ENCODE measurements at places on chromosomes 13 and 19.

DNA sequence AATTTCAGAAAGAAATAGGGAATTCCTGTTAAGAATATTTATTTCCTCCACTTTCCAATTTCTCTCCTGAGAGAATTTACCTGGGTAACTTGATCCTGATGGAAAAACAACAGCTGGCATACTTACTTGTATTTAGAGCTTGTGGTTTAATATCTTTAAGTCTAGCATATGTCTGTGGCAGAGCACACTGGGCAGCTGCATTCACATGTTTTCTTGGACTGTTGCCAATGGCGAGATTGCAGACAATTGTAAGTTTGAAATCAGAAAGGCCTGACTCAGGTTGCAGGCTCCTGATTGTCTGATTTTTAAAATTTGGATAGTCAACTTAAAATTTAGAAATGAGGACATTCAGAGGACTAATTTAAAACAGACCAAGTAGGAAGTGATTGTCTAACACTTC lies 66.9 kb downstream of the NHLRC3 start:
- DNase-seq, result peak; percentile 28

- DNase-seq, result no peak
Measured at GRCh38 chr13:45918597-45918996, 67.0 kb upstream of the SIAH3 start.

GRCh38 chr13:93309886-93310523 lies 83.4 kb downstream of the GPC6 start:
- no peak for DNase-seq

DNA sequence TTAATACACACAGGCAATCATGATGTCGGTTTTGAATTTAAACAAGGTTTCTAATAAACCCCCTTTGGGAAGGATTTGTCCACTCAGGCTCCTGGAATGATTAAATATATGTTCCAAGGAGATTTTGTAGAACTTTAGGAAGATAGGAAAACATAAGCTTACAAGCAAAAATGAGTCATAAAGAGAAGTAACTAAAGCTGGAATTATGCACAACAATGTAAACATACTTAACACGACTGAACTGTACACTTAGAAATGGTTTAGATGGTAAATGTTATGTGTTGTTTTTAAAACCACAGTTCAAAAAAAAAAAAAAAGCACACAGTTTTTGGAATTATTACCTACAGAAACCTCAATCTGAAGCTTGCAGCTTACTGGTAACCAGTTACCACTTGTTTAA lies 304.4 kb downstream of the NALCN start:
- DNase-seq, result no peak

- no peak for DNase-seq
Measured at GRCh38 chr19:1340681-1341469, 42.8 kb upstream of the NDUFS7 start.

- DNase-seq, result no peak
Measured at GRCh38 chr13:31199527-31199848, 287 bp upstream of the B3GLCT start.

DNA sequence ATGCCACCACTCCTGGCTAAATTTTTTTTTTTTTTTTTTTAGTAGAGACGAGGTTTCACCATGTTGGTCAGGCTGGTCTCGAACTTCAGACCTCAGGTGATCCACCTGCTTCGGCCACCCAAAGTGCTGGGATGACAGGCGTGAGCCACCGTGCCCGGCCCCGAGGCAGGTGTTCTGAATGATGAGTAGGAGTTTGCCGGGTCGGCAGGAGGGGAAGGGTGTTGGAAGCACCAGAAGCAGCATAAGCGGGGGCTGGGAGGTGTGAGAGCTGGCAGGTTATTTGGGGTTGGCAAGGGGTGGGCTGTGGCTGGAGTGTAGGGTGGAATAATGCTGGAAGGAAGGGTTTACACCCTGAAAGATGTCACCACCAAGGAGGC lies 1.8 kb downstream of the SPPL2B start:
- no peak for DNase-seq

DNA sequence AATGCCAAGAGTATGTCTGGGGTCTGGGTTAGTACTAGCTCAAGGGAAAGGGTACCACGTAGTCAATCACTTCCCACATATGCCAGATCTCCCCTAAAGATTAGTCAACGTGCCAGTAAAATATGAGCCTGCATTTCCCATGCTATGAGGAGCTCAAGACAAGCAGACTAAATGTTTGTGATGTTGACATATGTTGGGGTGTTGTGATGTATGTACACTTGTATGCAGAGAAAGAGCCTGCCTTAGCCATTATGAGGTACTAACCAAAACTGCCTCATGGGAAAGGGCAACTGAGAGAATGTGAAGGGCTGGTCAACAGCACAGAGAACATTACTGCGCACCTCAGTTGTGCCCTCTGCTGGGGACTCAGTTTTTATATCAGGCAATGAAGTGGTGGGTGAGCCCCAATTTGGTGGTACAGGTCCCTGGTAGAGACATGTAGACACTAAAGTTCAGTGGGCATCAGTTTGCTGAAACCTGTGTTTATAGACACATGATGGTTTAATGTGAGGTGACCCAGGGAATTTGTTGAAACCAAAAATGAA lies 287.0 kb downstream of the DCT start:
- peak; percentile 32 for DNase-seq

DNA sequence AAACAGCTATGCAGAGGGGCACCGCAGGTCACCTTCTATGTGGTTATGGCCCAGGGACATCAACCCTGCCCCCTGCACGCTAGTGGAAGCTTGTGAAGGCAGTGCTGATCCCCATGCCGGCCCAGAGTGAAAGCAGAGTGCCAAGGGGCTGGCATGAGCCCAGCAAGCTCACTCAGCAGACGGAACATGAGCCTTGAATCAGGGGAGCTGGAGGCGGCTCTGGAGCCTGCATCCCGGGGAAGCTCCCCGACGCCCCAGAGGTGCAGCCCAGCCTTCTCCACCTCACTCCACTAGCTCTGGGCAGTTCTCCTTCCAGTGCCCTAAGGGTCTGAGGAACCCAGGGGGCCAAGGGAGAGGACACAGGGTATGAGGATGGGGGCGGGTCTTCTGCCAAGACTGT lies 19.0 kb upstream of the ISYNA1 start:
- DNase-seq, result no peak

GRCh38 chr19:34269081-34269480 lies 14.7 kb downstream of the GARRE1 start:
- no peak for DNase-seq

- peak; percentile 18 for DNase-seq
Measured at GRCh38 chr13:27619728-27620376, 477 bp downstream of the LNX2 start.

DNA sequence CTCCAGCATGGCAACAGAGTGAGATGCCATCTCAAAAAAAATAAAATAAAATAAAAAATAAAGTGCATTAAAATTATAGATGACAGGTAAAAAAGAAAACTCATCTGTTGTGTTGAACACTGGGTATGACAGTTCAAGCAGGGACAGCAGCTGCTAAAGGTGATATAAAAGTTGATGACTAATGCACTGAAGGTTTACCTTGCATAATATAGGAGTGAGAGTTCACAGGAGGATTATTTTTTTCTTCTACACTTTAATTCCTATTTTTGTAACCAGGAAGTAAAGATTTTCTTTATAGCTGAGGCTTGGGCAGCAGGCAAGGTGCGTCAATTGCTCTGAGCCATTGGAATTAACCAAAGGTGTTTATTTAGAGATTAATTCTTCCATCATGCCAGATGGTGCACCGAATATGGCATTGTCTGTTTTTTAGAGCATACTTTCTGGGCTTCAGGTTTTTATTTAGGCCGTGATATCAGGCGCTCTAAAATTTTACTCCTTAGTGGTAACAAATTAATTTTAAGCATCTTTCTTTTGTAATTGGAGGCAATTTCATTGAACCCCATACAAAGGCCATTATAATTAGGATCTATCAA lies 337.0 kb upstream of the SLC10A2 start:
- no peak for DNase-seq

DNA sequence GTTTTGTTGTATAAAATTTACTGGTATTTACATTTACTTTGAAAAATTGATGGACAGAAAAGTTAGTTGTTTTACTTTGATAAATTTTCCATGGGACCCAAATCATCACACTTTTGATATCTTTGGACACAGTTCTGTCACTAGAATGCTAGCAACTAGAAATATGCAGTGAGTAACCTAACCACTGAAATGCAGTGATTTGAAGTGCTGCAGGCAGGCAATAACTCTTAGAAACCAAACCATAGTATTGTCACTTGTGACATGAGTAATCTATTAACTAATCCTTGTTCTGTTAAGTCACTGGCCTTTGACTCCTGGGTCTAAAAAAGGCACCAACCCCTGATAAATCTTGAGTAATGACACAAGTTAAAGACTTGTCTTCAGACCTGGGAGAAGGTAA lies 620.0 kb upstream of the ATXN8OS start:
- DNase-seq, result no peak

- no peak for DNase-seq
Measured at GRCh38 chr13:95698047-95698749, 21.3 kb downstream of the DNAJC3 start.

DNA sequence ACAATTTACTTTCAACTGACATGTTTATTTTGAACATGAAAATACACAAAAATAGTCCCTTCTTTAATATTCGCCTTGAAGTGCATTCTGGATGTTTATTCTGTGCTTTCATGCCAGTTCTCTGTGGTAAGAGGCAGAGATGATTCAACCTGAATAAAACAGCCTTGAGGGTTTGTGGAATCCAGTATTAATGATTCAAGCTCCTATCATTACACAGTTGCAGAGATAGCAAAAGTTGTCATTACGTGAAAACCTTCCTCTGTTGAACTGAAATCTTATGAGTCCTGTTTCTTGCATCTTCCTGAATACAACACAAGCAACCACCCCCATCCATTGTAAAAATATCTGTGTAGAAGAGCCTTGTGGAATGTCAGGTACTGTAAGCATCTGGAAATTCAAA lies 142.3 kb upstream of the HTR2A start:
- no peak for DNase-seq

- DNase-seq, result no peak
Measured at GRCh38 chr19:28258829-28259228, 954.1 kb downstream of the UQCRFS1 start.

DNA sequence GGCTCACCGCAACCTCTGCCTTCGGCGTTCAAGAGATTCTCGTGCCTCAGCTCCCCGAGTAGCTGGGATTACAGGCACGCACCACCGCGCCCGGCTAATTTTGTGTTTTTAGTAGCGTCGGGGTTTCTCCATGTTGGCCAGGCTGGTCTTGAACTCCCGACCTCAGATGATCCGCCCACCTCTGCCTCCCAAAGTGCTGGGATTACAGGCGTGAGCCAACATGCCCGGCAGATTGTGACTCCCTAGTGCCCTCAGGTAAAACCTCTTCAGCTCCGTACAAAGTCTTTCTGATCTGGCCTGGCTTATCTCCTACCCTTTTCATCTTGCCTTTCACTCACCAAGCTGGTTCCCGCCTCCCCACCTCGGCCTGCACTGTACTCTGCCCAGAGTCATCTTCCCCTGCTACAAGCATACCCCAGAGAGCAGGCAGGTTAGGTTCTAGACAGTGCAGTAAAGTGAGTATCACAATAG lies 15.0 kb downstream of the BICRA start:
- no peak for DNase-seq

- DNase-seq, result no peak
Measured at GRCh38 chr13:37366044-37366770, 232.4 kb downstream of the POSTN start.

GRCh38 chr13:39144391-39144790 lies 106.1 kb downstream of the NHLRC3 start:
- DNase-seq, result no peak

DNA sequence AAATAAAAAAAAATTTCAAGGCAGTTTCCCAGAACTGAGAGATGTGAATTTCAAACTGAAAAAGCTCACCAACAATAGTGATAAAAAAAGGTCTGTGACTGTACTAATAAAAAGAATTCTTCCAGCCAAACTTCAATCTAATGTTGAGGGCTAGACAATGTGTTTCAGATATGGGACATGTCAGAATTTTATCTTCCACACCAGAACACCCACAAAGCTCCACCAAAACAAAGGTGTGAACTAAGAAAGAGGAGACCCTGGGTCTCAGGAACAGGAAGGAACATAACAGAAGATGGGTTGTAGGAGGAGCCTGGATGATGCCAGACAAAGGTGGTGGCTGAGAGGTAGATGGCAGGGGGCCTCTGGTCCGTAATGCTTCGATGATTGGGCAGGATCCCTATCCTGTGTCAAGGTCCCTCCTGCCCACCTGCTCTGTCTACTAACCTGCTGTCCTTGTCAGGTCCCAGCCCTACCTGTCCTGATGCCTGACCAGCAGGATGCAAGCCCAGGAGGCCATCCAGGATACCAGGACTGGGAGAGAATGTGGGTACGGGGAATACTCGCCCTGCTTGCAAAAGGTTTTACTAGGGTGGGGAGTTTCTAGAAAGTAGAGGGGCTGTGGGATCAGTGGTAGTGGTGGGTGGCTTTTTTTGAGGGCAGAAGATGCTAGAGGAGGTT lies 4.5 kb downstream of the MZF1 start:
- DNase-seq, result no peak

GRCh38 chr19:29516821-29517395 lies 8.9 kb upstream of the VSTM2B start:
- no peak for DNase-seq

GRCh38 chr13:78317030-78317429 lies 286.3 kb downstream of the POU4F1 start:
- DNase-seq, result no peak

GRCh38 chr19:13399746-13400145 lies 106.5 kb downstream of the CACNA1A start:
- DNase-seq, result no peak

DNA sequence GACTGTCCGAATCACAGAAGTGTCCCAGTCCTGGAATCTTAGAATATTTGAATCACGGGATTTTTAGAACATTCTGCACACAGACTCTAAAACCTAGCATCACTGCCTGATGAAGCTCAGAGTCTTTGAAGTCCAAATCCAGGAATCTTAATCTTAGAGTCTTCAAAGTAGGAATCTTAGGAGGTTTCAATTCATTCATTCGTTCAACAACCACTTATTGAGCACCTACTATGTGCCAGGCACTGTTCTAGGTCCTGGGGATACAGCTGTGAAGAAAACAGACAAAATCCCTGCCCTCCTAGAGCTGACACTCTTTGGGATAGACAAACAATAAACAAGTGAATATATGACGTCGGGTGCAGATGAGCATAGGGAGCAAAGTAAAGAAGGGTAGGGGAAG lies 1.7 kb downstream of the RTN2 start:
- no peak for DNase-seq

GRCh38 chr19:38944981-38945506 lies 14.3 kb downstream of the MRPS12 start:
- DNase-seq, result no peak

- DNase-seq, result no peak
Measured at GRCh38 chr13:27665333-27665732, 43.6 kb downstream of the POLR1D start.

GRCh38 chr13:26680123-26680450 lies 80.5 kb downstream of the GPR12 start:
- peak; percentile 23 for DNase-seq

DNA sequence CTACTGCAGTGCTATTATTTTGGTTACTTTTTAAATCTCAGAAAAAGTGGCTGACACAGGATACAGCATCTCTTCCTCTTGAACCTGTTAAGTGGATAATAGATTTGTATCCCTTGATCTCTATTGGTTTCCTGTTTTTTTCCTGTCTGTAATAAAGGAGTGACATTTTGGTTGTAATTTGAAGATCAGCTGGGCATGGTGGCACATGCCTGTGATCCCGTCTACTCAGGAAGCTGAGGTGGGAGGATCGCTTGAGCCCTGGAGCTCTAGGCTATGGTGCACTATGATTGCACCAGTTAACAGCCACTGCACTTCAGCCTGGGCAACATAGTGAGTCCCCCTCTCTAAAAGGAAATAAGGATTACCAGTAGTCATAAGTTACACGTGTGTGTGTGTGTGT lies 46.8 kb downstream of the METTL21C start:
- DNase-seq, result no peak
